ENCODE measurements at places on chromosomes 7 and 10.

GRCh38 chr7:29955075-29955792, 34.4 kb downstream of the SCRN1 start:
- no peak for DNase-seq

DNA sequence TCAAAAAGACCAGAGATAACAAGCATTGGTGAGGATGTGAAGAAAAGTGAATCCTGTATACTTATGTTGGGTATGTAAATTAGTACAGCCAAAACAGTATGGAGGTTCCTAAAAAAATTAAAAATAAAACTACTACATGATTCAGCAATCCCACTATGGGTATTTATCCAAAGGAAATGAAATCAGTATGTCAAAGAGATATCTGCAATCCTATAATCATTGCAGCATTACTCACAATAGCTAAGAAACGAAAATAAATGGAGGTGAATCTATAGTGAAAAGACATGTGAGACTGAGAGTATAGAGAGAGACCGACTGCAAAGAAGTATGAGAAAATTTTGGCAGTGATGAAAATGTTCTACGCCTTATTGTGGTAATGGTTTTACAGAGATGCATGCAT, 139.2 kb upstream of the TMEM168 start:
- DNase-seq = no peak

DNA sequence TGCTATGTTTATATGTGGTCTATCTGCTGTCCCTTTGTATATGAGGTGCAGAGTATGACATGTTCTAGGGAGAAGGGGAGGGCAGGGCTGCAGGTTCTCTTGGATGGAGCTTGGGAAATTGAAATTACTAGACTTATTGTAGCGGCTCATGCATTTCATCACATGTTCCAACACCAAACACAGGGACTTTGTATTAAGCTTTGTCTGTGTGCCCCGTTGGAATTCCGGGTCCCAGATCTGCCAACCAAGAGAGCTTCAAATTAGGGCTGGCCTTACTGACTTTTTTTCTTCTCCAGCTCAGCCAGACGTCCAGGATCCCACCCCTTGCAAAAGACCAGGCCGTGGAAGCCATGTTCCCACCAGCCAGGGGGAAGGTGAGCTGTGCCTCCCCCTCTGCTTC, 3.4 kb downstream of the ZNF789 start:
- DNase-seq = no peak

DNA sequence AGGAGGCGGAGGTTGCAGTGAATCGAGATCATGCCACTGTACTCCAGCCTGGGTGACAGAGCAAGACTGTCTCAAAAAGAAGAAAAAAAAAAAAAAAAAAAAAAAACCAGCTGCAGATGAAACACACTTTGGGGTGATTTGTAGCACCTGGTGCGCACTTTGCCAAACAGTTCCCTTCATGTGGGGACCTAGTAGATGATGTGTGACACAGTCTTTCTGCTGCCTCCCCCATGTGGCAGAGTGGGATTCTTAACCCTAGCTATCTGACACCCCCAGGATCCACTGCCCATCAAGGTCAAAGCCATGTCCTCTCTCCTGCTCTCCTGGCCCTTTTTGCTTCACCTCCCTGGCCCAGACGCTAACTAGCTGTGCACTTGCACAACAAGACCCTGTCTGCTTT, 52.1 kb upstream of the PDZD8 start:
- no peak for DNase-seq

GRCh38 chr7:27142580-27143022, 880 bp downstream of the HOXA5 start:
- no peak for DNase-seq

DNA sequence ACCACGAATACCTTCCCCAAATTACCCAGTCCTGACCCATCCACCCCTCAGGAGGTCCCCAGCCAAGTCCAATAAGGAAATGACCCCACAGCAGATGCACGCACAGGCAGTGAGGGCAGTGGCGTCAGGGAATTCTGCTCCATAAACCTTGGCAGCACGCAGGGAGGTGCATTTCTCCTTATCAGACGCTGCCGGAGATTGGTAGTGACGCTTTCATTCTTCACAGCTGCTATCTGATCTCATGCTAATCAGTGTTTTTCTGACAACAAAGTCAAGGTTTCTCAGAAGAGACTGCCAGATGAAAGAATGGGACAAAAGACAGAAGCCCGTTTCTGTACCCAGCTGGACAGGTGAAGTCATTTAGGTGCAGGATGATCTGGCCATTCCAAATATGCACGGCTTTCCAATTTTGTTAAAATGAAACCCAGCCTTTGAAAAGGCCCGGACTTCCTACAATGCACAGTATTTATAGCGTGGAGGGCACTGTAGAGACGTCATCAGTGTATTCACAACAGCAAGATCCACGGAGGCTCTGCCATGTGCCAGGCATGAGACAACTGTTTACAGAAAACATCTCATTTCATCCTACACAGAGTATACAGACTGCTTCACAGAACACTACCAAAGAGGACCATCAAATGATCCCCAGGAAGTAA, 35.3 kb downstream of the DIP2C start:
- no peak for DNase-seq

DNA sequence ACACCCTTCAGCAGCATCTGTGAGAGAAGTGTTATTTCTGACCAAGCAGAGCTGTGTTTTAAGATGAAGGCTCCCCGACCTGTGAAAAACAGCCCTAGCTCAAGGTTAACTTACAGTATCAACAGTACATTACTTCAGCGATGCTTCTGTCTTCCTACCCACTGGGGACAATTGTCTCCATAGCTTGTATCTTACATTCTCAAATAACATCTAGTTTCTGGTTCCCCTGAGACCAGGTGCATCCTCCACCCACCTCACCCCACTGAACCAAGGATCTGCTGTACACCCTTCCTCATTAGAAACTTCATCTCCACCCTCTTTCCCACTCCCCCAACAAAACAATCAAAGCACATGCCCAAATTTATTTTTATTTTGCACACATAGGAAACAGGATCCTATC, 102.0 kb downstream of the VOPP1 start:
- no peak for DNase-seq

DNA sequence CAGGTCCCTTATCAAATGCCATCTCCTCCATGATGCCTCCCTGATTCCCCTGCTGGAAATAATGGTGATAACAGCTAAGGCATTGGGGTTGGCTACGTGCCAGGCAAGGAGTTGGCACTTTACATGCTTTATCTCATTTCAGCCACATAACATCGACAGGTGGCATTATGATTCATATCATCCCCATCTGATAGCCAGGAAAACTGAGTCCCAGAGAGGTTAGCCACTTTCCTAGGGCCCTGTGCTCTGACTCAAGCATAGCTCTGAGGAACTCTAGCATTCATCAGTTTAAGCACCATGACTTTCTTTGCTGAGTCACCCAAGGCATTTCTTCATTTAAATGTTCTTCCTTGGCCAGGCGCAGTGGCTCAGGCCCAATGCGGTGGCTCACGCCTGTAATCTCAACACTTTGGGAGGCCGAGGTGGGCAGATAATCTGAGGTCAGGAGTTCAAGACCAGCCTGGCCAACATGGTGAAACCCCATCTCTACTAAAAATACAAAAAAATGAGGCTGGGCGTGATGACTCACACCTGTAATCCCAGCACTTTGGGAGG, 6.6 kb downstream of the LEP start:
- DNase-seq = no peak

- no peak for DNase-seq
These were observed 51.3 kb upstream of the WIPF3 start for GRCh38 chr7:29754874-29755490.

- peak; percentile 31 for DNase-seq
These were observed 28.4 kb downstream of the TMEM130 start for GRCh38 chr7:98841179-98841997.

- DNase-seq = no peak
These were observed 25.4 kb upstream of the ACHE start for GRCh38 chr7:100921039-100921438.

Data from activated T-helper 2 cell treated with anti-CD3 and anti-CD28 coated beads, Interferon-gamma antibody, Interleukin-2, Interleukin-4, amounts not matched to agents 10 μg/mL and 5 μg/mL and 100 μg/mL, durations not matched to agents 14 hours and 24 hours and 36 hours (primary cell).